Occipital lobe (tissue), 3 donors: ENCODE measurements at places on chromosomes 2 and 18.

DNA sequence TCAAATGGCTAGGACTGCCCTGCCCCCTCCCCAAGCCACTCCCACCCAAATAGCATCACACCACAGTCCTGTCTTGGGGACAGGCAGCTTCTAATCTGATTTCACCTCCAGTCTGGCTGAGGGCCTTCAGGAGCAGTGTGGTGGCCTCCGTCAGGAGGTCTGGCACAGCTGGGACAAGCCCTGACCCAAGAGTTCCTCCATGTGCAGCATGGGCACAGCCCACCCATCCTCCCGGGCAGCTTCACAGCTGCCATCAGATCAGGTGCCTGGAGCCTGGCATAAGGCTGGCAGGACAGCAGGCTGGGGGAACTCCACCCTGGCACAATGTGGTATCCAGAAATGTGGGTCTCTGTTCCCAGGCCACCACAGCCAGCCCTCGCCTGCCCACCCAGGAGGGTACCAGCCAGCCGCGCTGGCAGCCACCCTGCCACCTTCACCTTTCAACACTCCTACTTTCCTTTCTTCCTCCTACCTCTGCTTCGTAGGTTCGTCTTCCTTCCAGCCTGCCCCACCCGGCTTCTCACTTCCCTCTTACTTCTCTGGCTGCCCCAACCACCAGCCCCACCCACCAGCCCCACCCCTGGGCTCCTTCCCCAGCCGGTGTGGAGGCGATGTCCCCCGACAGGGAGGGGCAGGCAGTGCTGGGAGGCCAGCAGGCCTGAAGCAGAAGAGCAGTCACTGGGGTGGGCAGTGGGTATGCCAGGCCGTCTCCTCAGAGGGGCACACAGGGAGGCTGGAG, at the start of gene CAPG:
TSS of gene CAPG (minus strand) at position 522 of the 739 bp plus-strand sequence. CDS start 8,221 bp downstream, outside the sequence.
- no peak for DNase-seq

DNA sequence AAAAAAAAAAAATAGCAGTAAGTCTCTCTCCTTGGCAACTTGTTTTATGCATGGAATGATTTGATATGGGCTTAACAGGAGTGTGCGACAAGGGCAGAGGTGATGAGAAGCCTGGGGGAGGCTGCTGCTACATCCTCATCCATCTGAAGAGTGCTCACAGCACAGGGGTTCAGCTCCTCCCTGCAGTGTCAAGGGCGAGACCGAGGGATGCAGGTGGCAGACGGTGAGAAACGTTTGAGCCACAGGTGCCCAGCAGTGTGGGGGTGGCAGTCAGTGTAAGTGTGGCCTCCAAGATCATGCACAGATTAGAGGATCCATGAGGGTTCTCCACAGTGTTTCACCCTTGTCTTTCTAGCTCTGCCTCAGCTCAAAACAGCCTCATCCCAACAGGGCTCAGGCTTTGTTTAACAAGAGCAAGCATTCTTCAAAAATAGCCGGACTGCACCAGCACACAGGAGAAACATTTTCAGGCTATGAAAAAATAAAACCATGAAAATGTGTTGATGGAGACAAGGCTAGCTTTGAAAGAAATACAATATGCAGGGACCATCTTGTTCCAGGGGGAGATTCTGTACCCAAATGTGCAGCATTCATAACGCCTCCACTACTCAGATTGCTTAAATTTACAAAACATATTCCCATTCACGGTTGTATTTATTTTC, 324.5 kb upstream of the MYT1L start:
- no peak for DNase-seq

- DNase-seq, result no peak
Observed at GRCh38 chr18:44130376-44130942, 550.2 kb upstream of the SETBP1 start.

- DNase-seq, result no peak
Observed at GRCh38 chr2:135072125-135072997, 20.3 kb downstream of the RAB3GAP1 start.

GRCh38 chr2:24971536-24972314, at the start of gene DNAJC27:
Gene DNAJC27, minus strand, starts transcription at chr2:24971955. Its CDS starts 51 bp downstream, at chr2:24971904.
- DNase-seq, result peak; percentile 96

DNA sequence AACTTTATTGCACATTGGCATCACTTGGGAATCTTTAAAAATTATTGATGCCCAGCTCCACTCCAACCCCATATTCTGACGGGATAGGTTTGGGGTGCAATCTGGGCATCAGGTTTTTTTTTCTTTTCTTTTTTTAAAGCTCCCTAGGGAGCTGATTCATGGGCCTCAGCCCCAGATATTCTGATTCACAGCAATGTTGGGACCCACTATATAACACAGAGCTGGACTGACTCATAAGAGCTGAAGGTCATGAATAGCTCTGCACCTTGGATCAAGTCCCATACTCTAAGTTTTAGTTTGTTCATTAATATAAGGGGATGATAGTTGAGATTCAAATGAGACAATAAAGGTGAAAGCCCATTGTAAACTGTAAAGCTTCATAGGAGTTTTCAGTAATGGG, 191.1 kb upstream of the REV1 start:
- DNase-seq, result no peak

GRCh38 chr2:70931376-70932000, 4.2 kb upstream of the ATP6V1B1 start:
- no peak for DNase-seq

GRCh38 chr18:43578706-43579105, 301.4 kb upstream of the SYT4 start:
- DNase-seq, result no peak
